ENCODE measurements at places on chromosomes 1 and 21.
A peak's percentile ranks its signal among the peaks of the same experiment; 100 is the strongest.

- DNase-seq = no peak
Measured at GRCh38 chr1:224058303-224058702, 55.6 kb upstream of the FBXO28 start.

DNA sequence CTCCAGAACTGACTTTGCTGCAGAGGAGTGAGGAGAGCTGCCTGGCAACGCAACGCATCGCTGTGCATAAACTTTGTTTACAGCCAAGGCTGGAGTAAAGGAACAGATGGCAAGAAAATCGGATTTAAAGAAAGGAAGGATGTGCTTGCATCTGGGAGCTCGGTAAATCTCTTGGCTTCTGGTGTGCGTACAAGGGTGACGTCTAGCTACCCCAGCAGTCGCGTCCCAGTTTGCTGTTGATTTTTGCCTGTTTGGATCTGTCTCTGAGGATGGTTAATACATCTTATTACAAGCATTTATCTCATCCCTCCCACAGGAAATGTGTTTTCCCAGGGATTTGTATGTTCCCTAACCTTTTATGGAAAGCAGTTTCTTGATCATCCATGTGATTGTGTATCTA is 73.3 kb upstream of the RALGPS2 start:
- peak; percentile 70 for DNase-seq

DNA sequence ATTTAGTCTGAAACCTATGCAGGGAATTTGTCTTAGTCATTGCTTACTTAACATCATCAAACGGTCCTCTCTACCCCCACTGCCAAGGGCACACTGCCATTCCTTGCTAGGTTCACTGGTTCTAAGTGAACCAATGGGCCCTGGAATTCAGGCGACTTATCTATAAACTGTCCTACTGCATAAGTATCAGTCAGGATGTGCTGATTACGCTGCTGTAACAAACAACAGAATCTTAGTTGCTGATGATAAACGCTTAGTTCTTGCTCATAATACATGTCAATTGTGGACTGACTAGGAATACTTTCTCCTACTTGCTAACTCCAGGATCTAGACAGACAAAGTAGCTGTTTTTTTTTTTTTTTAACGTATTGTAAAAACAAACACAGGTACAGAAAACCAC is 136.1 kb downstream of the PRDM2 start:
- DNase-seq = no peak

DNA sequence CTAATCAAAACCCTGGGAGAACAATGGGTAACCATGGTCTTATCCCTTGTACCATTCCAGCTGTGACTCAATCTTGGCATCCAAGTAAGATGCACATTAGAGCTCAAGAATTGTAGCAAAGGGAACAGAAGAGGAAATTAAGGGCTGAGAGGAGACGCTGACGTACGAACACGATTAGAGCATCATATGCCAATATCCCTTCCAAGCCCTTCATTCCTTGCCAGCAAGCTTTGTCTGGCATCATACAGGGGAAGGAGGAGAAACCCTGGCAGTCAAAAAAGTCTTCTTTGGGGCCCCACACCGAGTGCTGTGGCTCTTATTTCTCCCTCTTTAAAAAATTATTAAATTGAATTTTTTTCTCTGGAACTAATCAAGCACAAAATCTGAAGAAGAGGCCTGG is 120.9 kb downstream of the ASTN1 start:
- no peak for DNase-seq

DNA sequence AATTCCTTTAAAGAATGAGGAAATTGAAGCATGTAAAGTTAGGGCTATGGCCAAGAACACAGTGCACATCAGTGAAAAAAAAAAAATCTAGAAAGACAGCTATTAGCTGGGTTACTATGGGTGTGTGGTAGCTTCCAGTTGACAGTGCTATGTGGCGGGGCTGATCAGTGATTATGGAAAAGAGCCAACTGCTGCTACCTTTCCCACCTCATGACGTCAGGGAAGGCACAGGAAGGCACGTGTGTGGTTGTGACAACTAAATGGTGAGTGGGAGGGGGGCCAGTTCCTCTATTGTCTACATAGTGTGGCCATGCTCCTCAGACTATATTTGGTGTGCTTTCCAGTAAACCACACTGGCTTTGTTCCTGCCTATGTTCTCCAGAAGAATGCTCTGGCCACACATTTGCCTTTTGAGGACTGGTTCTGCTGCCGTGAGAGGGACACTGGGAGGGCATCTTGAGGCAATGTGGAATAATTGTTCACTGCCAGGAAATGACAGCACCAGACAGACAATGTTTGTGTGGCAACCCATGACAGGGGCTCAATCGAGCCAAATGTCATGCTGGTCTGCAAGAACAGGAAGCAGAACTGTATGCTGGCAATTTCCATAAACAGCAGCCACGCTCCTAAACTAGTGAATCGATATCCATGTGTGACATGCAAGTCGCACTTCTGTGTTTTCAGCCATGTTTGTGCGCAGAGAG is 3.0 kb upstream of the SDE2 start:
- DNase-seq = peak; percentile 69

- no peak for DNase-seq
Measured at GRCh38 chr1:101237229-101237837, 514 bp downstream of the S1PR1 start.

DNA sequence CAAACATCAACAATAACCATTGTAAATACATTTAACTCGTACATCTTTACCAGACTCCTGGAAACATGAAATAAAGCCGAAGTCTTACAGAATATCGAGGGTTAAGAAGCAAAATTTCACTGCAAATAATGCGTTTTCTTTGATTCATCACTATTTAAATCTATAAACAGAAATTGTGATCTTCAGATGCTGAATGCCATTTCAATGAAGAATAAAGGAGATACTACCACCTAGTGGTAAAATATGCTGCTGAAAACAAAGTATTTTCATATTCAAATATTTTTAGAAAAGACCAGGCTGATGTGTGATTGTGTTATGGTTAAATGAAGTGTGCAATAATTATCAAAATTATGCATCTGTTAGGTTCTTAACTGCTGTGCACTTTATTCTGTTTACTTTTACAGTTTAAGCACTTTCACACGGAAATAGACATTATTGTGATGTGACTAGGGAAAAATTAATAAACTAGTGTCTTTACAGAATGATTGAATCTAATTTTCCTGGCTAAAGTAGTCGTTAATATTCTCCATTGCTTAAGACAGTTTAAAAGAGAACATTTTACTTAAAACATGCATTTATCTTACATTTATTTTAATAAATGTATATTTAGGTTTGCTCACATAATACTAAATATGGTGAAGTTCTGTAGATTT is 1093.1 kb downstream of the MRPL39 start:
- peak; percentile 14 for DNase-seq

DNA sequence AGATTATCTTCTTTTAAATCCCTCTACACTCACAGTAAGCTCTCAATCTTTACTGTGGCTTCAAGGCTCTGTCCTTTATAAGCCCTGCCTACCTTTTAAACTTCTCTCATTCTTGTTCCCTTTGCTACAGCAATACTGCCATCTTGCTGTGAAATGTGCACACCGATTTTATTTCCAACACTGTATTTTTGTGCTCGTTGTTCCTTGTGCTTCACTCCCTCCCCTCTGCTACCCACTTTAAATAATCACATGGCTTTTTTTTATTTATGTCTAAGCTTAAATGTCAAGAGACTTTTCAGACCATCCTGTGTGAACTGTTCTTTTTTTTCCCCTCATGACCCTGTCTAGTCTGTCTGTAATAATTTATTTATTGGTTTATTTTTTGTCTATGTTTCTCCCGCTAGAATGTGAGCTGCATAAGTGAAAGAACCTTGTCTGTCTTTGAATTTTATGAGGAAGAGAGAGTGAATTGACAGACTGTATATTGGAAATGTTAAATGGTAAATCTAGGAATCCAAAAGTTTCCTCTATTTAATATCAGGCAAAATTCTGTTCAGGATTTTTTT is 45.7 kb downstream of the ABCD3 start:
- peak; percentile 53 for DNase-seq

GRCh38 chr21:25979845-25980616 is 190.5 kb downstream of the APP start:
- DNase-seq = no peak

DNA sequence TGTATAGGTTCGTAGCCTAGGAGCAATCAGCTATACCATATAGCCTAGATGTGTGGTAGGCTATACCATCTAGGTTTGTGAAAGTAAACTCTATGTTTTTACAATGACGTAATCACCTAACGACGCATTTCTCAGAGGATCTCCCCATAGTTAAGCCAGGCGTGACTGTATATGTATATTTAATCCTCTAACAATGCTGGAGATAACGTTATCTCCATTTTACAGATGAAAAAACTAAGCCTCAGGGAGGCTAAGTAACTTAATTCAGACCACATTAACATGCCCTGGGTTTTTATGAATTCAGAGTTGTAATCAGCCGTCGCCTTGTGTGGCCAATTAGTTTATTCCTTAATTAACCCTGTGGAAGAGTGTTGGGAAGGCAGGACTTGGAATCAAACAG is 107.7 kb upstream of the PLXNA2 start:
- no peak for DNase-seq

- DNase-seq = no peak
Measured at GRCh38 chr1:180451504-180451903, 50.9 kb downstream of the ACBD6 start.

DNA sequence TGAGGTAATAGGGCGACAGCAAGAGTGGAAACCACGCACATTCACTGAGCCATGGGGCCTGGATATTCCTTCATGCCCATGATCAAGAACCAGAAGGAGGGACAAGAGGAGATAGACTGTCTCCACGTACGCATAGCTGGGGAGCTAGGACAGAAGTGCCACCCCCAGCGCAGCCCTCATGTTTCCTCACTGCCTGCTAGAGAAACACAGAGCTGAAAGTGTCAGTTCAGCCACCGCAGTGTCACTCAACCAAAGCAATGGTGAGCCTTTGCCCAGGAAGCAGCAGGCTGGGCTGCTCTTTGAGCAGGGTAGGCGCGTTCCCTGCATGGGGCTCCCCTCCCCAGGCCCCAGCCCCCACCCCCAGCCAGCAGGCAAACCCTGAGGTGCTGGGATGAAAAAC is 68.5 kb downstream of the STUM start:
- no peak for DNase-seq

- DNase-seq = no peak
Measured at GRCh38 chr21:44424608-44425306, 30.6 kb upstream of the LRRC3 start.

DNA sequence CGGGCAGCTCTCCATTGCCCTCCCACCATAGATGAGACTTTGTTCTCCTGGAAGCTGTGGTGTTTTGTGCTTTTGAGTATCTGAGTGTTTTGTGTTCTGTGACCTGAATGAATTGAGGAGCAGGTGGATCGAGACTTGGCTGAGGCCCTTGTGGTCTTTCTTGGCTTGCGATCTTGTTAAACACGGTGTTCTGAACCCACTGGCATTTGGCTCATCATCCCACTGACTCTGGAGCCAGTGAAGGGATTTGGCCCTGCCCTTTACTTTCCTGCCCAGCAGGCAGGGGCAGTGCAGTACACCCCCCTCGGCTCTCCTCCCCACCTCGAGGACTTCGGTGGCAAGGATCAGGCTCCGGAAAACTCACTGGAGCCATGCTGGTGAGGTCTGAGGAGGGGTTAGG is 30.6 kb downstream of the PKNOX1 start:
- DNase-seq = no peak

- DNase-seq = no peak
Measured at GRCh38 chr1:99279525-99279924, 15.2 kb downstream of the PLPPR4 start.

DNA sequence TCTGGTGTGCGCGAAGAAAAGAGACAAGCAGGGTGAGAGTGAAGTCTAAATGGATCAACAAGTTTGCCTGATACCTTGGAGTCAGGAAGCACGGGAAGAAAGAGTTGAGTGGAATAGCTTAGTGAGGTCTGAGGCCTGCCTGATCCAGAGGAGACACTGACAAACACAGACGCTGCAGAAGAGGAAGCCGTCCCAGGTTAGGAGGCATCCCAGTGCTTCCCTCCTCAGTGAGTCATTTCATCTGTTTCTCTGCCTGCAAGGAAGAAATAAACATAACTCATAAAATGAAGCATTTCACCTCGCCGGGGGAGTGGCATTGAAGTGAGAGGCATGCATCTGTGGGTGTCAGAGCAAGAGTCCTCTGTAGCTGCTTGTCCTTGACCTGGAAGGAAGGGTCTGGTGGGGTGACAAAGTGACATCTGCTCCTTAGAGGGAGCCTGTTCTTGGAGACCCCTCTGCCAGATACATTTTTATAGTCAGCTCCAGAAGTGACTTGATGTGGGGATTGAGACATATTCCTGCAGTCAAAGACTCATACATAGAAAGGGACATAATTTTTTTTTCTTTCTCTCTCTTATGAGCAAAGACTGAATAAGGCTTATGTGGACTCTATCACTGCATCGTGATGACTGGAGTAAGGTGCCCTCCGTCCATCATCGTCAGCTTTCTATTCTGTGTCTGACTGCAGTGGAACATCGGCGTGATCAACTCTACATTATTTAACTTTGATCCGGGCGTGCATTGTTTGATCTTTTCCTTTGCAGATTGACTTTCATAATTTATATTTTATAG is 256.7 kb downstream of the KIF26B start:
- no peak for DNase-seq

GRCh38 chr1:40755067-40755466 is 28.5 kb upstream of the KCNQ4 start:
- no peak for DNase-seq

DNA sequence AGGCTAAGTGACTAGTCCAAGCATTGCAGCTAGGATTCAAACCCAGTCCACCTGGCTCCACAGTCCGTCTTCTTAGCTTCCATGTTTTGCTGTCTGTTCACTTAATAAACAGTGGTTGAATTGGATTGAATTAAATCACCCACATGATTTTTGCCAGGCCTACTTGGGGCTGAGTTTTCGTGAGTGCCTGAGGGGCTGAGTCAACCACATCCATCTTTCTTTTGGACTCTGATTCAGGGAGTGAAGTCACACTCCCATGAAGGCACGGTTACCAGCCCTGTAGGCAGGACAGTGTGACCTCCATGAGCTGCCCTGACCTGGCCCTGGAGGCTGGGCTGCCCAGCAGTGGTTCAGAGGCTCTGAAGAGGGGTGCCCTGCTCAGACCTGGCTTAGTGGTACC is 123.7 kb downstream of the ACTL8 start:
- no peak for DNase-seq
